Upper lobe of right lung (tissue), 1 donor: ENCODE measurements at places on chromosomes 4 and X. TPM values are rescaled to one million over a fixed set of nuclear protein-coding genes. Genes with fewer than 3 reads are reported as not detected.

DNA sequence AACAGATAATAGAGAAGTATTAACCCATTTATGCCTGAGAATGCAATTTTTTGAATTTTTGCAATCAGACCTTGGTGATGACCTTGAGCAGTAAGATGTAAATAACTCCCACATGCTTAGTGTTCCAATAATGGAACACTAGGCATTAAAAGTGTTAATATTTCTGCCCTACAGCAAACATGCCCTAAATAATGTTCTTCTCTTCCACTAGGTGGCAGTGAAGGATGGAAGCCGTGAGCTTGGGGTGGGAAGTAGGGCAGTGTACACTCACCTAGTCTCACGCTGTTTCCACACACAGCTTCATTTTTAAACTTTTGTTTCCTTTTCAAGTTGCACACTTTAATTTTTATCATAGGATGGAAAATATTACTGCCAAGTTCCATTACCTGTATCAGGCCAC lies 613.1 kb upstream of the HS3ST1 start:
- H3K27me3 ChIP-seq: no peaks in the 10 kb centered on the region
- no peak overlapping the region for H3K27ac ChIP-seq
- no peak overlapping the region for H3K4me3 ChIP-seq
- H3K36me3 ChIP-seq: no peaks in the 10 kb centered on the region

- no peak overlapping the region for H3K4me3 ChIP-seq
- H3K36me3 ChIP-seq: no peaks in the 10 kb centered on the region
- H3K27ac ChIP-seq: no peak overlapping the region
- H3K4me1 ChIP-seq: no peaks in the 10 kb centered on the region
- no peak for DNase-seq
- H3K27me3 ChIP-seq: no peaks in the 10 kb centered on the region
These were observed 287.4 kb downstream of the TECRL start for GRCh38 chr4:64121803-64122202.

DNA sequence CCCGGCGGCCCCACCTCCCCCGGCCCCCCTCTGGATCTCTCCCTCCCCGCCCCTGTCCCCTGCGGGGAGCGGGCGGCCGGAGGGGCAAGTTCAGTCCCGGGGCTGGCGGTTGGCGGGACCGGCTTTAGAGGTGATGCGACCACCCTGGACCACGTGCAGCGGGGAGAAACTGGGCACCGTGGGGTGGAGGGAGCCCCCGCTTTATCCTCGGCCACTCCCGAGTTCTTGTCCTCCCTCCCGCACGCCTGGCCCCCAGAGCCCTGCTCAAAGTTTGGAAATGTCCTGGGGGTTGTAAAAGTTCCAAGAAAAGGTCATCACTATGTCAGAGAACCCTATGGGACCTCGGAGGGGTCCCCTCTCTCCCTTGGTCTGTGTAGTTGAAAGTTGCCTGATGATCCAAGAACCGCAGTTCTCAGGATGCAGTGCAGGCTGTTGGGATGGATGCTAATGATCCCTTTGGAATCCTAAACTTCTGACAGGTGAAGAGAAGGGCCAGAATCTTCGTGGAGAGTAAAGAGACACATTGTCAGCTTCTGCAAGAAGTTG lies 411 bp upstream of the VEGFC start:
- no peak for DNase-seq
- H3K27me3 ChIP-seq: peaks cover 8% of the 10 kb centered on the region
- H3K4me3 ChIP-seq: peak overlapping the region; percentile 66

DNA sequence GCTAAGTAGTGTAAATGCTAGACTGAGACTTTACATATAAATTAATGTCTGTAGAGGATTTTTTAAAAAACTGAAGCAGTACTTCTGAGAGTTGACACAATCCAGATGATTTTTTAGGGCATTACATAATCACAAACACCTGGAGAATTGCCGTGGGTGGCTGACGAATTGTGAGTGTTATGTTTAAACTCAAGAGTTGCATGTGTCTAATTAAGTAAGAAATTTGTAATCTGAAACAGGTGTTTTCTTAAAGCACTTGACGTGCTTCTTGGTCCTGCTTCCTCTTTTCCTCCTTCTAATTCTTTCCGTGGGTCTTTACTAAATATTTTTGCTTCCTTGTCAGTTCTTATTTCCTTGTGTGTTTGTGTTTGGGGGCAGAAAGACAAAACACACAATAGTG lies 27.8 kb downstream of the PIR start:
- H3K27ac ChIP-seq: no peak overlapping the region
- H3K27me3 ChIP-seq: no peaks in the 10 kb centered on the region
- no peak overlapping the region for H3K4me3 ChIP-seq
- no peaks in the 10 kb centered on the region for H3K36me3 ChIP-seq

DNA sequence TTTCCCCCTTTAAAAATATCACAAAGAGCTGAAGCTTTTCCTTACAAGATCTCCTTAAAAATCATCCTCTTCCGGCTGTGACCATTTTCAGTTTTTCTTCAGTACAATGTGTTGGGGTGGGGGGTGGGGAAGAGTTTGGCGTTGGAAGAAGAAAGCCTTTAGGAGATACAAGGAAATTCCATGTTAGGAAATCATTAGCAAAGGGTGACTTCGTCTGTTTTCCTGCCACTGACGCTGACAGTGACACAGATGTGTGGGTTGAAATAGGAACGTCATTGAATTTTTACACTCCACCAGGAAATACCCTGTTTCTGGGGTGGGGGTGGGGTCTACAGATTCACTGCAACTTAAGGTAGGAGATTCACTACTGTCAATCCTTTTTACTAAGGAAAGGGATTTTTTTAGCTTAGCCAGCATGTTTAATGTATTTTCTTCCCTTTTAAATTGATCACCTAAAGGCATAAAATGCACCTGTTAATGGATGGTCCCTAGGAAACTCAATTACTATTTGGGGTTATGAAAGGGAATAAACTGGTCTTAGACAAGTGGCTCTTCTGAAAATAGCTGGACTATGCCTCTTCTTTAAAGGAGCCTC lies 3.9 kb downstream of the MAMLD1 start:
- no peaks in the 10 kb centered on the region for H3K4me1 ChIP-seq
- H3K36me3 ChIP-seq: no peaks in the 10 kb centered on the region
- DNase-seq: no peak

DNA sequence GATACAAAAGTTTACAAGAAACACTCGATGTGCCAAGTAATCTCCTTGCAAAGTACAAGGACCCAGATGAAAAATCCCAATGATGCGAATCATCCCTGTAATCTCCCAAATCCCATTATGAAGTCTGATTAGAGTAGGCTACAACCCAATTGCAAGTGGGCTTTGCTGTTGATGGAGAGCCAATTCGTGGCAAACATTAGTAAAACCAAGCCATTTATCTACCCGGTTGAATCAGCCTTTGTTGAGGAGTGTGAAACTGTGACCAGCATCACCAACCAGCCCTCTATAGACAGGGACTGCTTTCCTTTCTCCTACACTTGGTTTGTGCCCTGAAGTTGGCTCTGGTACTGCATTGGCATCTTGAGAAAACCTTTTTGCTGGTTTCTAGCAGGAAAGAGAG lies 1.2 kb upstream of the PRPS2 start:
- H3K27me3 ChIP-seq: no peaks in the 10 kb centered on the region
- no peak for DNase-seq
- H3K36me3 ChIP-seq: no peaks in the 10 kb centered on the region
- H3K4me3 ChIP-seq: no peak overlapping the region
- H3K4me1 ChIP-seq: no peaks in the 10 kb centered on the region
- no peak overlapping the region for H3K27ac ChIP-seq

DNA sequence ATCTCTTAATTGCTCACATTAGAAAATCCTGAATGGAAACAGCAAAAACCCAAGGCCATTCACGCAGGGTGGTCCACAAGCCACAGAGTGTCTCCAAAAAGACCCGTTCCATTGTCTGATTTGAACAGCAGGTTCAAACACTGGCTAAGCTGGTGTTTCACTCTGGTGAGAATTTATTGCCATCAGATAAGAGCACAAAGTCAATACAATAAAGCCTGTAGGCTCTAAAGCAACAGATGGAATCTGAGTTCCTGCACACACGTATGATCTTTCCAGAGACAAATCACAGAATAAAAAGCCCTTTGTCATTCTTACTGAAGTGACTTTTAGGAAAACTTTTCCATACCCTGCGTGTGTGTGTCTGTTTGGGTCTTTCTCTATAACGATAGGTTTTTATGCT lies 5.1 kb upstream of the SFRP2 start:
- H3K4me1 ChIP-seq: peaks cover 23% of the 10 kb centered on the region
- H3K27me3 ChIP-seq: peaks cover 59% of the 10 kb centered on the region
- no peaks in the 10 kb centered on the region for H3K36me3 ChIP-seq
- no peak overlapping the region for H3K4me3 ChIP-seq
- no peak for DNase-seq

DNA sequence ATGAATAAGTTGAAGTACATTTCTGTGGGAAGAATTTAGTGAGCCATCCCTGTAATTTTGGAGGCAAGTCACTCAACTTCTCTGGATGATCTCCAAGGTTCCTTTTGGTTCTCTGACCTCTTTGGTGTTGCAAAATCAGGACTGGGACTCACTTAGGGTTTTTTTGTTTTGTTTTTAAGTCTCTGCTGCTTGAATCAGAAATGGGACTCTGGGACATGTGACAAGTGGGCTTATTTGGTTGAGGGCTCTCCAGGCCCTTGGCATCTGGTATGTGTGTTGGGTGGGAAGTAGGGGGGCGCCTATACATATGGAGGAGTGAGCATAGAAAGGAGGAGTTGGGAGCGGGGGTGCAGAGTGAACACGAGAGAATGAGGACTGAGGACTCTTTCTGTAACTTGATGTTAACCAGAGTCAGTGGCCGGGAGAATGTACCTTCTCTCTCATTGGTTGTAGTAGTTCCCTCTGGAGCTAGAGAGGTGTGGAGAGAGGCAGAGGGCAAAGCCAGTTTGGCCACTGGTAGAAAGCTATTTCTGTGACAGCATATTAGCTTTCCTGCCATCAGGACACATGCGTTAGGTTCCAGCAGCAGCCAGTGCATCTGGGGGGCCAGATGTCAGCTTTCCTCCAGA lies 1.9 kb downstream of the ARHGAP10 start:
- DNase-seq: no peak
- H3K27me3 ChIP-seq: no peaks in the 10 kb centered on the region
- no peaks in the 10 kb centered on the region for H3K36me3 ChIP-seq
- no peak overlapping the region for H3K27ac ChIP-seq

DNA sequence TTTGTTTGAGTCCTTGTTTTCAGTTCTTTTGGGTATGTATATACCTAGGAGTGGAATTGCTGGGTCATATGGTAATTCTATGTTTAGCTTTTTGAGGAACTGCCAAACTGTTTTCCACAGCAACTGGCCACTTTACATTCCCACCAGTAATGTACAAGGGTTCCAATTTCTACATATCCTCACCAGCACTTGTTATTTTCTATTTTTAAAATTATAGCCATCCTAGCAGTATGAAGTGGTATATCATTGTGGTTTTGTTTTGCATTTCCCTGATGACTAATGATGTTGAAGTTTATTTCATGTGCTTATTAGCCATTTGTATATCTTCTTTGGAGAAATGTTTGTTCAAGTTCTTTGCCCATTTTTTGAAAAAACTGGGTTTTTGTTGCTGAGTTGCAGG lies 39.6 kb downstream of the TMEM164 start:
- H3K27ac ChIP-seq: no peak overlapping the region
- H3K4me3 ChIP-seq: no peak overlapping the region
- DNase-seq: no peak
- no peaks in the 10 kb centered on the region for H3K36me3 ChIP-seq
- no peaks in the 10 kb centered on the region for H3K4me1 ChIP-seq

GRCh38 chr4:76659103-76659490 lies 224.1 kb downstream of the SHROOM3 start:
- DNase-seq: no peak
- no peaks in the 10 kb centered on the region for H3K27me3 ChIP-seq
- H3K4me1 ChIP-seq: no peaks in the 10 kb centered on the region
- no peak overlapping the region for H3K27ac ChIP-seq
- no peaks in the 10 kb centered on the region for H3K36me3 ChIP-seq

DNA sequence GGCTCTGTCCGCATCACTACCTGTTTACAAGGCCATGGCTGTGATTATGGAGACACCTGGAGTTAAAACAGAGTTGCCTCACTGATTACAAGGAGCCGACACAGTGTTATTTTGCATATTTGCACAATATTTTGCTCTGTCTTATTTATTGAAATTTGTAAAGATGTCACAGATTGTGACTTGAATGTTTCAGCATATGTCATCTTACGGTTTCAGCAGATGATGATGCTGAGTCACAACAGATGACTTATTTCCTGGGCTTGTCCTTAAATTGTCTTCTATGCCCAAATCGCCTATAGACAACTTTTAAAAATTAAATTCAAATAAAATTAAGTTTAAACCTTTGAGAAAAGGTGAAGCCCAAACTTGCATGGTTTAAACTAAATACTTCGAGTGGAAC lies 87.1 kb upstream of the INPP4B start:
- H3K27me3 ChIP-seq: no peaks in the 10 kb centered on the region
- H3K4me3 ChIP-seq: no peak overlapping the region
- no peak for DNase-seq
- no peaks in the 10 kb centered on the region for H3K4me1 ChIP-seq

GRCh38 chr4:144494280-144494679 lies 151.7 kb upstream of the HHIP start:
- no peaks in the 10 kb centered on the region for H3K27me3 ChIP-seq
- H3K4me1 ChIP-seq: no peaks in the 10 kb centered on the region
- H3K27ac ChIP-seq: no peak overlapping the region
- no peaks in the 10 kb centered on the region for H3K36me3 ChIP-seq
- H3K4me3 ChIP-seq: no peak overlapping the region
- no peak for DNase-seq

DNA sequence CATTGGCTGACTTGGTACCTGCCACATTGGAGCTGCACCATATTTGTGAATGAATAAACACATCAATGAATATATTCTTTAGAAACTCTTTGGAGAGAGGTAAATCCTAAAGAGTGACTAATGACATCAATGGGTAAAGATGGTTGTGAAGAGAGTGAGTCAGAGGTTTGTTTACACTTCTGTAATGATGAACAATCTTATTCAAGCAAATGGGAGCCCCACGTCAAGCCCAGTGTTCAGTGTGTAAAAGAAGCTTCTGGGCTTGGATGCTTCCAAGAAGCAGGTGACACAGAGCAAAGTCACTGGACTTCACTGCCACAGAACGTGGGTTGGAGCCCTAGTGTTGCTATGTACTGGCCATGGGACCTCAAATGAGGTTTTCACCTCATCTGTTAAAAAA lies 319.0 kb downstream of the STK32B start:
- DNase-seq: no peak
- no peaks in the 10 kb centered on the region for H3K4me1 ChIP-seq
- H3K36me3 ChIP-seq: no peaks in the 10 kb centered on the region
- no peaks in the 10 kb centered on the region for H3K27me3 ChIP-seq
- no peak overlapping the region for H3K4me3 ChIP-seq

- peak overlapping the region; percentile 47 for H3K27ac ChIP-seq
- no peak for DNase-seq
- no peaks in the 10 kb centered on the region for H3K27me3 ChIP-seq
- peaks cover 37% of the 10 kb centered on the region for H3K4me1 ChIP-seq
- no peaks in the 10 kb centered on the region for H3K36me3 ChIP-seq
These were observed 494.1 kb downstream of the INPP4B start for GRCh38 chr4:142351958-142352357.

- no peak overlapping the region for H3K27ac ChIP-seq
- H3K4me1 ChIP-seq: no peaks in the 10 kb centered on the region
- no peaks in the 10 kb centered on the region for H3K27me3 ChIP-seq
- no peaks in the 10 kb centered on the region for H3K36me3 ChIP-seq
- H3K4me3 ChIP-seq: no peak overlapping the region
These were observed 18.3 kb upstream of the IL21 start for GRCh38 chr4:122639181-122639580.

The DUSP21 gene
- not detected for total RNA-seq

The SPANXC gene
- not detected for total RNA-seq

The MAGEB17 gene
- total RNA-seq: not detected

The MAGED4 gene
- total RNA-seq: 2.1 TPM

The DAPP1 gene
- total RNA-seq: 8.9 TPM

The C4orf50 gene
- total RNA-seq: 0.12 TPM

The F8A1 gene
- 42.9 TPM for total RNA-seq

The TREX2 gene
- total RNA-seq: 1.2 TPM

The SMIM10L2A gene
- 2.0 TPM for total RNA-seq

The IL2RG gene
- total RNA-seq: 20.8 TPM

The INTS6L gene
- 7.4 TPM for total RNA-seq

The TEX11 gene
- total RNA-seq: not detected
